ENCODE measurements at places on chromosomes 5 and 9.

GRCh38 chr5:316210-317085 is 5.1 kb upstream of the AHRR start:
- no peak for DNase-seq

- DNase-seq, result peak; percentile 87
These were observed 106.3 kb upstream of the SSBP2 start for GRCh38 chr5:81856948-81857928.

DNA sequence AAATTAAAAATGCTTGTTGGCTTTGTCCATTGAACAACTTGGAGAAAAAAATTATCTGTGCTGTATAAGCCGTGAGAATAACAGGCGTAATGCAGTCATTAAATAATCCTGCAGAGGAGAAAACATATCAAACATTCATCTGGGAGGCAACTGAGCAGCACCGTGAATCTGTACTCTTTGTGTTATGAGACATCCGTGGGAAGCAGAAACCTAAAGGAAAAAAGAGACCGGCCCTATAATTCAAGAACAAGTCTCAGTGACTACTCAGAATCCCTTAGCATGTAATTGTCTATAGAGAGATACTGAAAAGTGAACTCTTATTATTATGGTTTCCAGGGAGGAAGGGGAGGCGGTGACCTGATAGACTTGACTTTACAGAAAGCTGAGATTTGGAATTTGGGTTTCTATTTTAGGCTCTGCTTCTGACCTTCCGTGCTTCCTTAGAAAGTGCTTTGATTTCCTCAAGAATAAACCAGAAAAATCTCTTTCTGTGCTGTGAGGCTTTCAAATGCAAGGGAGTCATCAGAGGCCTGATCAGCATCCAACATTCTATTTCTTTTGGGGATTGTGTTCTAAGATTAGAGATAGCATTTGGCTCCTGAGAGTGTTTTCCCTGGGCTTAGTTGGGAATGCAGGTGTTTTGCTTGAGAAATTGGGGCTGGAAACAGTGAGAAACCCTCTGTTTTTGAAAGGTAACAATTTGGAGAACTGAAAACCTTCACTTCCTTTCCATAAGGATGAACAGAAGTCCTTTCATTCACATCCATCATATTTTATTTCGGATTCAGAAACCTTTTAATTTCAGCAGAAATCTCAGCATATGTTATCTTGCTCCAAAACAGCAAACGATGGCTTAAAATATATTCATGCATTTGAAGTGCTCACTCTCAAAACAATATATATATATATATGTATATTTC is 296.7 kb downstream of the CSNK1G3 start:
- no peak for DNase-seq

DNA sequence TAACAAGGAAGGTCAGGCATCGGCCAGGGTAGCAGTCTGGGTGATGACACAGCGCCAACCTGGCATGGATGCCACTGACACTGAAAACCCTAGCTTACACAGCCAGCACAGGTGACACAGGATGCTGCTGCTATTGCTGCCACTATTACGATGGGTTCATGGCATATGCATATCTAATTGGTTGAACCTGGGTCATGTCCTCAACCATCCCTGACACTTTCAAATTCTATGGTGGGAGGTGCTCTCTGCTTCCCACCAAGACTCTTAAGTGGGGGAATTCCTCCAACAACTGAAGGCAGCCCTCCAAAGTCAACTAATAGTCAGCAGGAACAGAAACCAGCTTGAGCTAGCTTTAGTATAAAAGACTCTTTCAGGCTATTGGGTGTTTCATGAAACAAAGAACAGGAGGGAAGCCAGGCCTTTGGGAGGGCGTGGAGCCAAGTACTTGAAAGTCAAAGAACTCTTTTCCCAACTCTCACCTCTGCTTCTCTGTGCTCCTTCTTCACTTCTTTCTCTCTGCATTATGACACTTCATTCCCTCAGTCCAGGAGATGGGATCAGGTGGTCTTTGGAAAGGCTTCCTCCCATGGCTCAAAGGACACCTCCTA is 21.3 kb downstream of the PTTG1 start:
- DNase-seq, result peak; percentile 20

DNA sequence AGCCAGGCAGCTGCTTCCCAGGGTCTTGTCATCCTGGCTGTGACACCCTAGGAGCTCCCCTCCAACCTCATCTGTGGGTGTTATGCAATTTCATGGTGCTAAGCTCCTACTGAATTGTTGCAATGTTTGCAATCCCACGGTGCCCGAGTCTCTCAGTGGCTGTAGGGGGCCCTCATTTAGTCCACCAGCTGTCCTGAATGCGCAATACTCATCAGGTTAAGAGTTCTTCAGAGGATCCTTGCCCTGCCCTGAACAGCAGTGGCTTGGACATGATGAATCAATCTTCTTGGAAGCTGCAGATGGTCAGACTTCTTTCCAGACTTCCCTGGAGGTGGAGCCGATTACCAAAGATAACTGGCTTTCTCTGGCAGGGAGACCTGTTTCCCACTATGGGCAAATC is 584.1 kb downstream of the CCDC171 start:
- no peak for DNase-seq

DNA sequence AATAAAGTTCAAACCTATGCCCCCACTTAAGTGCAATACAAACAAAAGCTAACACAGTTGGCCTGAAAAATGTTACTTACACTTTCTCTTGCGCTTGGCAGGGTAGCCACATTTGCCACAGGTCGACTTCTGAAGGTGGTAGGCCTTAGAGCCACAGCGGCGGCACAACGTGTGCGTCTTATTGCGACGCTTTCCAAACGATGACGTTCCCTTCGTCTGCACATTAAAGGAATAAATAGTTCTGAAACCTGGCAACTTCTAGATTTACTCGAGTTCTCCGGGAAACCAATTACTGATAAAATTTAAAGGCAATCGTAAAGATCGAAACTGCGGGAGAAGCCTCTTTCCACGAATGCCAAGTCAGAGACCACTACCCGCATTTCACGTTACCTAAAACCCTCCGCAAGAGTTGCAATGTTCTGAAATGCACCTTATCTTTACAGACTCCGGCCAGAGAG is 602 bp downstream of the RPL37 start:
- DNase-seq, result no peak

DNA sequence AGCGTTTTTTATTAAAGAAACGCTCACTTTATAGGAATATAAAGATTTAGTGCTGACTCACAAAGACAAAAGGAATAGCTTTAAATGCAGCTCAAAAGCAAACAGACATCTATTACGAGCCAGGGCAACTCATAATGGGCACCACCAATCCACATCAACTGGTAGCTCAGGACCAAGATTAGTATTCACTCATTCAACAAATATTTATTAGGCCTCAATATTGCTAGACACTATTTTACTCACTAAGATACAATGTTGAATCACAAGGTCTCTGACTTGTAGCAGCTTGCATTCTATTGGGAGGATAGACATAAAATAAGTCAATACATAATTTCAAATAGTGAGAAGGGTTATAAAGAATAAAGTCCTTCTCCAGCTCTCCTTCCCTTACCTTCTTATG is 8.0 kb upstream of the MAN2A1 start:
- no peak for DNase-seq

GRCh38 chr9:114518120-114518519 is 12.8 kb upstream of the WHRN start:
- DNase-seq, result no peak

GRCh38 chr9:36463467-36463866 is 63.4 kb upstream of the RNF38 start:
- no peak for DNase-seq

DNA sequence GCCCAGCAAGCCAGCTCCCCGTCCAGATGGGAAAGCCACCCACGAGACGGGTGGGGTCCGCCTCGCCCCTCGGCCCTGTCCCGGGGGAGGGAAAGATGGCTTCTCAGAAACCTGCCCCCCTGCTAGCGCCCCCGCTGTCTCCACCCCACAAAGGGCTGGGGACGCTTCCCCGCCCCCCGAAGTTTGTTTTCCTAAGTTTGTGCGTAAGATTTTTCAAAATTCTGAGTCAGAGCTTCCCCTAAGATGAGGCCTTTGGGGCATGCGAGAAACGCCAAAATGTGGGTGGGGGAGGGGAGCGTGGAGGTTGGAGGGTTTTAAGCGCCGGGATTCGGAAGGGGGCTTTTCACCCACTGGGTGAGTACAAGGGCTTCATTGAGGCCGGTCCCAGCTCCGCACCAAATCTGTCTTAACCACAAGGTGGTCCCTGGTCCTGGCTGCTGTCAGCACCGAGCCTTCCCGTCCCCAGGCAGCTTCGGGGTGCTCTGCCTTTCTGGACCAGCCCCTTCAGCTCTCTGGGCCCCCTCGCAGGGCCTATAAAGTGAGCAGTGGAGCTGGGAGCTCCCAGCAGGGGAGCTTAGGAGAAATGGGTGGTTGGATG is 32.3 kb downstream of the PRRX2 start:
- DNase-seq, result no peak

GRCh38 chr5:65989158-65989557 is 62.8 kb downstream of the ERBIN start:
- no peak for DNase-seq
